ENCODE measurements at places on chromosomes 6 and 20. TPM values are rescaled to one million over a fixed set of nuclear protein-coding genes. Genes with fewer than 3 reads are reported as not detected.

DNA sequence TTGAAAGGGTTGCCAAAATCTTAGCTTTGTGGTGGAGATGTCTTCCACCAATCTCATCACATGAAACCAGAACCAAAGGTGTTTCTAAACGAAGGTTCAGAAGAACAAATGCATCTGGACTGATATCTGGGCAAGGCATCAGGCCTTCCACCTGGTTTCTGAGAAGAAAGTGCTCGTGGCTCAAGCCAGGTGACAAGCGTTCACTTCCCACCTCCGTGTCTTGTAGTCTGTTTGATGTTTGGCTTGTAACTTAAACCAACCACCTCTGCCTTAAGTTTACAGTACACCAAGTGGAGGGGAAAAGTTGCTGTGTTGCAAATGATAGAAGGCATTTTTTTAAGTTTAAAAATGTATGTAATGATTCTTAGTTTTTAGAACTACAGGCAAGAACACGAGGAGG is 66.9 kb upstream of the MAP3K7 start:
- H3K27ac ChIP-seq, result no peak overlapping the region
- no peaks in the 10 kb centered on the region for H3K4me1 ChIP-seq
- H3K27me3 ChIP-seq, result peaks cover 3% of the 10 kb centered on the region
- no peak for DNase-seq
- no peaks in the 10 kb centered on the region for H3K36me3 ChIP-seq
- H3K4me3 ChIP-seq, result no peak overlapping the region

- no peaks in the 10 kb centered on the region for H3K36me3 ChIP-seq
- H3K4me1 ChIP-seq, result peaks cover 28% of the 10 kb centered on the region
Measured at GRCh38 chr6:835476-836160, 142.7 kb upstream of the EXOC2 start.

DNAH8 gene
- 0.03 TPM for total RNA-seq

TCF15 gene
- not detected for total RNA-seq

DNA sequence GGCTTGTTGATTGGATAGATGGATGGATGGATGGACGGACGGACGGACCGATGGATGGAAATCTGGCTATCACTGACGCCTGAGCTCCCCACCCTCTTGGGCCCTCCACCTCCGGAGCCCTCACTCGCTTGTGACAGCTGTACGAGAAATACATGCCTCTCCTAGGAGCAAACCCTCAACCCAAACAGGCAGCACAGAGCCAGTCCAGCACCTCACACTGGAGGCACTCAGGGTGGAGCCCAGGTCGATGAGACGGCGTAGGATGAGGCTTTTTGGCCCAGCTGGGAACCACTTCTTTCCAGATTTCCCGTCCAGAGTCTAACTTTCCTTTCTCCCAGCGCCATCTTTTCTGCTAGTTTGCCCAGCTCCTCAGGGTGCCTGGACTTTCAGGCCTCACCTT is 2.7 kb upstream of the LY6G5C start:
- peaks cover 5% of the 10 kb centered on the region for H3K4me1 ChIP-seq
- H3K27me3 ChIP-seq, result no peaks in the 10 kb centered on the region
- DNase-seq, result no peak
- no peaks in the 10 kb centered on the region for H3K36me3 ChIP-seq
- peak overlapping the region; percentile 36 for H3K27ac ChIP-seq

GRCh38 chr20:58174708-58175280 is 53.7 kb downstream of the ANKRD60 start:
- DNase-seq, result no peak
- peaks cover 16% of the 10 kb centered on the region for H3K4me1 ChIP-seq
- peaks cover 1% of the 10 kb centered on the region for H3K27me3 ChIP-seq
- H3K36me3 ChIP-seq, result no peaks in the 10 kb centered on the region
- no peak overlapping the region for H3K4me3 ChIP-seq

- peak overlapping the region; percentile 26 for H3K4me3 ChIP-seq
- H3K4me1 ChIP-seq, result peaks cover 18% of the 10 kb centered on the region
- H3K27ac ChIP-seq, result no peak overlapping the region
- peak; percentile 73 for DNase-seq
- peaks cover 35% of the 10 kb centered on the region for H3K27me3 ChIP-seq
- H3K36me3 ChIP-seq, result no peaks in the 10 kb centered on the region
Measured at GRCh38 chr6:26329763-26330511, 35.1 kb upstream of the BTN3A2 start.

DNA sequence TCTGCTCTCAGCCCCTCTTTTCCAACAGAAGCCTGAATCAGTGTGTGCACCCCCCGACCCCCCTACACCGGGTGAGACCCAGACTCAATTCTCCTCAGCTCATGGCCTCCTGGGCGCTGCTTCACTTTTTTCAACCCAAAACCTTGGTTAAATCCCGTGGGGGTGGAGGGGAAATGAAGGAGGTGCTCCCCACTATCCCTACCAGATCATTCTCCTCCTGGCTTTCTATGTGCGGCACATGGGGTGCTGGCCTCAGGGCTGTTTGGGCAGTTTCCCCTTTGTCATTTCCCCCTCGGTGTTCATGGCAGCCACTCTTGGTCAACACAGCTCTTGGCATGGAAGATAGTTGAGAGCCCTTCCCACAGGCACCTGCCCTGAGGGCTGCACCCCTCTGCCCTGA is 4.6 kb downstream of the CST4 start:
- H3K4me3 ChIP-seq, result no peak overlapping the region
- DNase-seq, result no peak
- no peak overlapping the region for H3K27ac ChIP-seq
- H3K36me3 ChIP-seq, result no peaks in the 10 kb centered on the region
- H3K27me3 ChIP-seq, result no peaks in the 10 kb centered on the region

EMILIN3 gene
- 8.0 TPM for total RNA-seq

- no peak for DNase-seq
Measured at GRCh38 chr6:35716798-35717197, 20.0 kb upstream of the ARMC12 start.

DNA sequence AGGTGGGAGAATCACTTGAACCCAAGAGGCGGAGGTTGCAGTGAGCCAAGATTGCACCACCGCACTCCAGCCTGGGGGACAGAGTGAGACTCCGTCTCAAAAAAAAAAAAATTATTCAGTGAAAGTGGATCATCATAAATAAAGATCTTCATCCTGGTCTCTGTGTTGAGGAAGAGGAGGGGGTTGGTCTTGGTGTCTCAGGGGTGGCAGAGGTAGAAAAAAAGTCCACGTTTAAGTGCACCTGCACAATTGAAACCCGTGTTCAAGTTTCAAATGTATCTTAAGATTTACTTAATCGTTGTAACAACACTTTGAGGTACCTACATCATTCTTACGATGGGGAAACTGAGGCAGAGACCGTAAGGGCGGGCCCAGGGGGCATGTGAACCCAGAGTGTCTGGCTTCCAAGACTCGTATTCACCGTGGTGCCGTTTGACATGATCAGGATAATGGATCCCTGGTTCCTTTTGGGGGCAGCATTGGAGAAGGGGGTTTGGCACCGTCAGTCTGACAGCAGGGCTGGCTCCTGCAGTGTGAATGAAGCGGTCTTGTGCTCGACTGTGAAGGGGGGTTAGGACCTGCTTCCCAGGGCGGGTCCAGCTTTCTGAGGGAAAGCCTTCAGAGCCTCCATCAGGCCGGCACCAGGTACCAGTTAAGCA is 32.9 kb upstream of the ID1 start:
- H3K4me1 ChIP-seq, result peaks cover 59% of the 10 kb centered on the region
- H3K4me3 ChIP-seq, result peak overlapping the region; percentile 3
- no peak for DNase-seq
- no peaks in the 10 kb centered on the region for H3K27me3 ChIP-seq
- no peaks in the 10 kb centered on the region for H3K36me3 ChIP-seq

ARMH2 gene
- not detected for total RNA-seq

DNA sequence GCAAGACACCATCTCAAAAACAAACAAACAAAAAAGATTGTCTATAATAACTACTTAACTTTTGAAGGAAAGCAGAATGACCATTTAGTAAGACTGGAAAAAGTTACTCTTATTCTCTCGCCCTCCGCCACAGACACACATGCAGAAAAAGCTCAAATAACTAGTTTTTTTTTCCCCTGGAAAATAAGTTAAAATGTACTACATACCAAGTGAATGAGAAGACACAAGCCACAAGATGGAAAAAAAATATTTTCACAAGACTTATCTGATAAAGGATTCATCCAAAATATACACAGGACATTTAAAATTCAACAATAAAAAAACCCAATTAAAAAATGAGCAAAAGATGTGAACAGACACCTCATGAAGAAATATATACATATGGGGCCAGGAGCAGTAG is 31.9 kb downstream of the NUDT3 start:
- no peak for DNase-seq
- H3K27ac ChIP-seq, result no peak overlapping the region
- no peaks in the 10 kb centered on the region for H3K36me3 ChIP-seq
- no peaks in the 10 kb centered on the region for H3K27me3 ChIP-seq

GRCh38 chr6:125246566-125246965 is 55.2 kb downstream of the HDDC2 start:
- no peaks in the 10 kb centered on the region for H3K4me1 ChIP-seq
- H3K27ac ChIP-seq, result no peak overlapping the region
- no peaks in the 10 kb centered on the region for H3K27me3 ChIP-seq
- H3K36me3 ChIP-seq, result no peaks in the 10 kb centered on the region
- DNase-seq, result no peak
- no peak overlapping the region for H3K4me3 ChIP-seq

GRCh38 chr6:127069659-127070279 is 48.7 kb upstream of the RSPO3 start:
- no peaks in the 10 kb centered on the region for H3K36me3 ChIP-seq
- no peak overlapping the region for H3K27ac ChIP-seq
- peak; percentile 46 for DNase-seq
- H3K27me3 ChIP-seq, result no peaks in the 10 kb centered on the region
- no peaks in the 10 kb centered on the region for H3K4me1 ChIP-seq

PTCHD4 gene
- total RNA-seq, result 2.3 TPM

GDAP1L1 gene
- total RNA-seq, result 2.2 TPM
